Epithelial cell of prostate (primary cell): ENCODE measurements at places on chromosomes 11 and 22.
A peak's percentile ranks its signal among the peaks of the same experiment; 100 is the strongest.

DNA sequence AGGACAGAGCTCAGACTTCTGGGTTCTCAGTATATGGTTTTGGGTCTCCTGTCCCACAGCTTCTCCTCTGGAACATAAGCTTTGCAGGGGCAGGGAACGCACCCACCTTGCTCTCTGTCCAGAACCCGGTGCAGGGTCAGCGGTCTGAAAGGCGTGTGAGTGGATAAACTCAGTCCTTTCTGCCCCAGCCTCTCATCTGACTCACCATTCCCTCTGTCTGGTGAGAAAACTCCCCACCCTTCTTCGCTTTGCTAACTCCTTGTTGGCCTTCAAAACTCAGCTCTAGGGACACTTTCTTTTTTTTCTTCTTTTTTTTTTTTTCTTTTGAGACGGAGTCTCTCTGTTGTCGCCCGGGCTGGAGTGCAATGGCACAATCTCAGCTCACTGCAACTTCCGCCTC is 68.9 kb upstream of the NUP50 start:
- no peak for DNase-seq

DNA sequence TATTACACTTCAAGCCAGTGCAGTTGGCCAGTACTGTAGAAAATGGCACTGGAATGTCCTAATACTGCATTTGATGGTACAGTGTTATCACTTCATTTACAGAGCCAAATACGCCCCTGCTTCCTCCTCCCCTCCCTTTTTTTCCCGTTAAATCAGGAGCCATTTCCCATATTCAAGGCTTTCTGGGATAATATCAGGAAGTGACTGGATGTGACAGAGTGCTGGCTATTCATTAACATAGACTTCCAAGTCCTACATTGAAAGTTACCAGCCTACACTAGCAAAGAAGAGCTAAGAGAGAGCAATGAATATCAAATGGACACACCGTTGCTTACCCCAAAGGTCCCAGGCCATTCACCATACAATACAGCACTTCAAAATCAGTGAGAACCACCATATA is 32.1 kb upstream of the ABCC8 start:
- DNase-seq, result no peak

- DNase-seq, result no peak
Measured at GRCh38 chr11:48116437-48117228, 100.0 kb upstream of the OR4B1 start.

DNA sequence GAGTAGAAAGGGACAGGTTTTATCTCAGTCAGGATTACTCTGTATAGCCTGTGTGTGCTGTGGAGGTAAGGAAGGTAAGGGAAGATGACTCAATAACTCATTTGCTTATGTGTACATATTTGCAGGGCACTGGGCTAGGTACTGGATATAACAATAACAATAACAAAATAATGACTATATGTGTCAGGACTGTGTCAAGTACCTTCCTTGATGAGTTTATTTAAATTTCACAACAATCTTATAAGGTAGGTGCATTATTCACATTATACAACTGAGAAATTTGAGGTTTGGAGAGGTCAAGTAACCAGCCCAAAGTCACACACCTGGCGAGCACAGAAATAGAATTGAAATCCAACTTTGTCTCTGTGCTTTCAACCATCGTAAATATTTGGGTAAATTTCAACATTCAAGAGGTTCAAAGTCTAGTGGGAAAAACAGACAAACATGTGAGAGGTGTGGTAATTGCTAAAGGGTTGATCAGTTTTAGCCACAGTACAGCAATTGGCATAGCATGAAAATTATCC is 131.8 kb downstream of the APIP start:
- peak; percentile 58 for DNase-seq

- no peak for DNase-seq
Measured at GRCh38 chr22:25402501-25403283, 161.8 kb upstream of the GRK3 start.

GRCh38 chr11:48022445-48022844 is 42.1 kb downstream of the PTPRJ start:
- no peak for DNase-seq
